Suppressor macrophage (primary cell): ENCODE measurements at places on chromosomes 3 and 15.
A peak's percentile ranks its signal among the peaks of the same experiment; 100 is the strongest.

DNA sequence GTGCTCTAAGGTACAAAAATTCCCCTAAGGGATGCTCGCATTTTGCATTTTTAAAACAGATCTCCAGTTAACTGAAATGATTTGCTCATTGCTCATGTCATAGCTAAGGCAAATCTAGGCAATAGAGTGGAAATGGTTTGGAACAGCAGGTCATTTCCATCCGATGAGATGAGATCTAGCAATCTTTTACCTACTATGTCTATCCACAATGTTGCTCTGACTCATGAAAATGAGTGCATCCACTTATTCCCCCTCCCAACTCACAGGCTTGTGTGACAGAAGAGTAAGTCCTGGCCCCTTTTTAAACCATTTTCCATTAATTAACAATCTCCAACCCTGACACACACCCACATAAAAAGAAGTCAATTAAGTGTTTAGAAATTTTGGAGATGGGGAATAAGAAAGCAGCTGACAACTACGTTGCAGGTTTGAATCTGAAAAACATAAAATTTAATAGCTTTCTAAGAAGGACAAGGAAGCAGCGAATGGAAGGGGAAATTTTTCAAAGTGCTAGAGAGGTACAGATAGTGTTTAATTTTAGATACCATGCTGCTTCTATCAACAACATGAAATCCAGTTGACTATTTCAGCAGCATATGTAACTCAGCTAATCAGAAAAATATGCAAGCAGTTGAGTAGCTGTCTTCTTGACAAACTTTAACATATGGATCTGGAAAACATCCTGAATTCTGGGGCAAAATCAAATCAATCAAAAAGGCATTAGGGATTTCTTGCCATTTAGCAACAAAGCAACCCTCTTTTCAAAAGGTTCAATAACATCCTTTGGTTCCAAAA lies 112.0 kb downstream of the TMCO5A start:
- DNase-seq: no peak

- DNase-seq: no peak
Measured at GRCh38 chr15:61275451-61275850, 46.3 kb upstream of the RORA start.

GRCh38 chr15:43251871-43252250 lies 14.9 kb downstream of the TGM5 start:
- no peak for DNase-seq

- DNase-seq: no peak
Measured at GRCh38 chr3:16294844-16295243, 29.8 kb downstream of the OXNAD1 start.

DNA sequence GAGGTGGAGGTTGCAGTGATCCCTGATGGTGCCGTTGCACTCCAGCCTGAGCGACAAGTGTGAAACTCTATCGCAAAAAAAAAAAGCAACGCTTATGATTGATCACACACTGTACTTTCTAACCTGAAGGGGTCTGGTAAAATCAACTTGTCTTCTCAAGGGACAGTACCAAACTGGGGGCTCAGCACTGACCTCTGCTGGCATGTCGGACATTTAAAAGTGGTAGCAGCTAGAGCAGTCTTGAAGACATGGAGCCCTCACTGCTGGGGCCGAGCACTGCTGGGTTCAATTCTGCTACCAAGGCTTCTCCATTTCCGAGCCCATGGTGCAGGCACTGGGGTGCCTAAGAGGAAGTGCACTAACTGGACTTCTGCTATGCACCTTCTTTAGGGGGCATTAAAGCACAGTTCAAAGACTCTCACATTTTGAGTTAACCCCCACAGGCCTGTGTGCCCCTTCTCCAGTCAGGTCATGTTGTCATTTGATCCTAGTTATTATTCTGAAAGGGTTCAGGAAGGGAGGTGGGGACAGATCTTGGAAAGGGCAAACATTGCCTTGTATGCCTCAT lies 26.4 kb upstream of the LAMP3 start:
- peak; percentile 71 for DNase-seq
